AG08396 (cell line): ENCODE measurements at places on chromosomes 4 and X.

DNA sequence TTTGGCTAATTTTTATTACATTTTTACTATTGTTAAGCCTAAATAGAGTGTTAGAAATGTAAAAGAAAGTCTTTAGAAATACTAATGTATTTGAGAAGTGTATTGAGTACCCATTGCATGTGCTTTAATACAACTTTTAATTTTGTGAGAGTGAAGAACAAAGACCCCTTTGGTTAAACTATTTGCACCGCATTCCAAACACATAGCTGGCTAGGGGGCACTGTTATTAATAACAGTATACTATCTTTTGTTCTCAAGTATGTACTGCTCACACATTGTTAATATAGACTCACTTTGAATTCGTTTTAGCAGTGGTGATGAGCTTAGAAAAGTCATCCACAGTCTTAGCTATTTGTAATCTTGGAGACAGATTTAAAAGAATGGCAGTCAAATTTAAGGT, 106.1 kb downstream of the CLDN22 start:
- DNase-seq, result no peak

- no peak for DNase-seq
Measured at GRCh38 chrX:39169976-39170375, 368.7 kb downstream of the MID1IP1 start.

DNA sequence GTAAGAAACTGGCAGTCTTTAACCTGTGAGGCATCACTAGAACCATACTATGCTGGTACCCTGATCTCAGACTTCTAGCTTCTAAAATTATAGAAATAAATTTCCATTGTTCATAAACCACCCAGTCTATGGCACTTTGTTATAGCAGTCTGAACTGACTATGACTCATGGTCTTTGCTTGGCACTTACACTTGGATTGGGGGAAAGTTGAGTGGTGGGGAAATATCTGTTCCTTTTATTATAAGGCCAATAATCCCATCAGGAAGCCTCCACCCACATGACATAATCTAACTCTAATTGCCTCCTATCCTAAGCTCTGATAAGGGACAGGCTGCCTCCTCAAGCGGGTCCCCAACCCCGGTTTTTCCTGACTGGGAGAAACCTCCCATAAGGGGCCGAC, 61.4 kb upstream of the PACRGL start:
- DNase-seq, result no peak

GRCh38 chr4:129344058-129344457, 248.1 kb downstream of the C4orf33 start:
- DNase-seq, result peak; percentile 18

- DNase-seq, result no peak
Measured at GRCh38 chr4:53895137-53895536, 169.3 kb downstream of the CHIC2 start.

DNA sequence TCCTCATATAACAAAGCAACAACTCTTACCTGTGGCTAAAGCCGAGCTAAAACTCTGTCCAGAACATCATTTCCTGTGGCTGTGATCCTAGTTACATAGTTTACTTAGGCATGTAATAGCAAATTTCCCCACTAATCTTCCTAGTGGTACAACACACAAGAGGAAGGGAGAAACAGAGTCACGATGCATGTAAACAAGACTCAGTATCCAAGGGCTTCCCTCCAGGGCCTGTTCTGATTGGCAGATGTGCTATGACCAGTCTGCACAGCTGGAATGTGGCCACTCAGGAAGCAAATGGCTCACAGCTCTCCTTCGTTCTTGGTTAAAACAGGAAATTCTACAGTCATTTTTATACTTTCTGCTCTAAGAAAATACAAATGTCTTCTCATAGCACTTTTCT, 49.2 kb upstream of the PRSS48 start:
- peak; percentile 83 for DNase-seq

- DNase-seq, result peak; percentile 10
Measured at GRCh38 chrX:38151441-38151840, 69.2 kb downstream of the SRPX start.

DNA sequence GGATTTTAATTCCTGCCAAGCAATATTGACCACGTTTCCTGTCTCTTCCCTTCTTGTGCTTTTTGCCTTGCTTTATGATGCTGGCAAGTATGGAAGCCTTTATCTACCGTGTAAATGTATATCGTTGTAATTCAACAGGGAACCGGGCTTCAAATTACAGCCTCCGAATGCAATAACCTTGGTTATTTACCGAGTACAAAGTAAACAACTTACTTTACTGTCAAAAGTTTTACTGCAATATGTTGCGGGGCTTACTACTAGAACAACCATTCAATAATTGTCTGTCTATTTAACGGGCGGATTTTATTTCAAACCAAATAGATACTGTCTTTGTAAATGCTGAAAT, 73.1 kb downstream of the PALLD start:
- DNase-seq, result no peak

DNA sequence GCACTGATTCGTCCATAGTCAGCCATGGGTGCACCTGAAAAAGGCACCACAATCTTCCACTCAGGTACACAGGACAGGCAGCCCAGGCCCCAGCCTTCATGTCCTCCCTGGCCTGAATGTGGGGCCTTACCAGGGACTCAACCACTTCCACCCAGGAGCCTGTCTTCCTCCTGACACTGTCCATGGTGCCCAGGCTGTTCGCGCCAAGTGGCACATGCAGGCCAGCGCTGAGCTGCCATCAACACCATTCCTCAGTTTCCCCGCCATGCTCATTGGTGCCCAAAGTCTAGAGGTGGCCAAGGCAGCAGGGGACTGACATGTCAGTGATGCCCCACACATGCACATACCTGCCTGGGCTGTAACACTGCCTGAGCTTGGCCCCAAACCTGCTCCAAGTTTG, 322.2 kb upstream of the POU3F4 start:
- no peak for DNase-seq

- no peak for DNase-seq
Measured at GRCh38 chrX:19855700-19856381, 31.6 kb downstream of the SH3KBP1 start.

DNA sequence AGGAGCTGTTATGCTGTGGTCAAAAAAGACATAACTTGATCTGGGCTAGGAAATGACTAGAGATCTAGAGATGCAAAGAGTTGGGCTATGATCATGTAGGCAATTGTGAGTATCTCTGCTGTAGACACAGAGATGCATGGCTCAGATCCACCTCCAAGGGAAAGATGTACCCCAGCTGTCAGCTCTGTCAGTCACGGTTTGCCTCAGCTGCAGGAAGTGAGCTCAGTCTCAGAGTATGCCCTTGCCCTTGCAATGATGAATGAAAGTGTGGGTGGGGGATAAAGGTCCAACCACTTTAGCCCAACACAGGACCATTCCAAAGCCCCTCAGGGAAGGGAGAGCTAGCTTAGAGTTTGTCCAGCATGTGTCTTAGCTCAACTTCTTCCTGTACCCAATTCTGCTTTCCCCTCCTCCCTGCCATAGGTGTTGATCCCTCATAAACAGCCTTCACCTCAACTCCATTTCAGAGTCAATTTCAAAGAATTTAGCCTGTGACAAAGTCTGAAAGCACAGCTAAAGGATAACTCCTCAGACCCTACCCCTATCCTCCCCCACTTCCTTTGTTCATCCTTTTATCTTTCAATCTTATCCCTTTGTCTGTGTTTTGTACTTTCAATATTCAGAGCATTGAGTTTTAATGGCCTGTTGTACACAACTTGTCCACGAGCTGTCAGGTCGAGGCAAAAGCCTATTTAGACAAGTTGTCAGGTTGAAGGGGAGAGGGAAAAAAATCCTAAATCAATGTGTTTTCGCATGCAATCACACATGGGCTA, 90.6 kb downstream of the MID1IP1 start:
- no peak for DNase-seq

GRCh38 chrX:121569609-121570008, 522.2 kb downstream of the GLUD2 start:
- DNase-seq, result no peak

GRCh38 chr4:7970361-7970946, 30.8 kb upstream of the AFAP1 start:
- DNase-seq, result no peak

- DNase-seq, result no peak
Measured at GRCh38 chr4:139443661-139444060, 10.3 kb upstream of the RAB33B start.

GRCh38 chr4:178955614-178956013, 1513.4 kb upstream of the AGA start:
- no peak for DNase-seq

- no peak for DNase-seq
Measured at GRCh38 chrX:115581759-115582615, 21.0 kb downstream of the PLS3 start.

DNA sequence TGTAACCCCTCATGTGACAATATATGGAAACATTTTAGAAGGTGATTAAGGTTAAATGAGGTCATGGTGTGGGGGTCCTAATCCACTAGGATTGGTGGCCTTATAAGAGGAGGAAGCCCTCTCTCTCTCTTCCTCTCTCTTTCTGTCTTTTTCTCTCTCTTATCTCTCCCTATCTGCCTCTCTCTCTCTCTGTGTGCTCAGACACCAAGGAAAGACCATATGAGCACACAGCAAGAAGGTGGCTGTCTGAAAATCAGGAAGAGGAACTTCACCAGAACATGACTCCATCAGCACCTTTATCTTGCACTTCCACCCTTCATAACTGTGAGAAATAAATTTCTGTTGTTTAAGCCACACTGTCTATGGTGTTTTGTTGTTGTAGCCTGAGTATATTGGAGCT, 1472.2 kb downstream of the PCDH7 start:
- no peak for DNase-seq

DNA sequence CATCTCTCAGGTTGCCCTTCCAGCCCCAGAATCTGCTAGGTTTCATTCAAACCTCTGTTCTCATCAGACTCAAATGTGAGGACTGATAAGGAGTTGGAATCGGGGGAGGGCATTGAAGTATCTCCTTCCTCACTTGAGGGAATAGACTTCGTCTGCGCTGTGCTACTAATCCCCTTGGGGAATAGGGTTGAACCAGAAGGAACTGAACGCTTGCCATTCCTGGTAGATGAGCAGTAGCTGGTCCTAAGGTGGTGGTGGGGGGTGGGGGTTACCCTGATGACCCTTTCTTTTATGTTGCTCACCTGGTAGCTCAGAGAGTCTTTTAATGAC, 692 bp upstream of the SLC9A7 start:
- DNase-seq, result no peak

- peak; percentile 23 for DNase-seq
Measured at GRCh38 chr4:101818362-101818761, 27.8 kb downstream of the BANK1 start.

GRCh38 chrX:97334850-97335249, 451.1 kb downstream of the RPA4 start:
- no peak for DNase-seq

DNA sequence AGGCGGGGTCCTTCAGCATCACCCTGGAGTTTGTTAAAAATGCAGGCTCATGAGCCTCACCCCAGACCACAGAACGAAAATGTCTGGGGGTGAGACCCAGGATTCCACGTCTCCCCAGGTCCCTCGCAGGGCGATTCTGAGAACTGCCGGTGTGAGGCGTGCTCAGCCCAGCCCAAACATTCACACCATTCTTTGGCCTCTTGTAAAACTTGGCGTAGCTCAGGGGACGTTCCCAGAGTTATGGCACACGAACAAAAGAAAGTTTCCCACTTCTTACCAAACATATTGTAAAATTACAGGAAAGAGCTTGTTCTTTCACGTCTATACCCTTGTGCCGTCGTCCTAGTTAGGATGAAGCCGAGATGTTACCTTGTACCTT, 12.9 kb downstream of the CD99 start:
- DNase-seq, result no peak

GRCh38 chr4:16896881-16897750, 1.3 kb downstream of the LDB2 start:
- peak; percentile 45 for DNase-seq

DNA sequence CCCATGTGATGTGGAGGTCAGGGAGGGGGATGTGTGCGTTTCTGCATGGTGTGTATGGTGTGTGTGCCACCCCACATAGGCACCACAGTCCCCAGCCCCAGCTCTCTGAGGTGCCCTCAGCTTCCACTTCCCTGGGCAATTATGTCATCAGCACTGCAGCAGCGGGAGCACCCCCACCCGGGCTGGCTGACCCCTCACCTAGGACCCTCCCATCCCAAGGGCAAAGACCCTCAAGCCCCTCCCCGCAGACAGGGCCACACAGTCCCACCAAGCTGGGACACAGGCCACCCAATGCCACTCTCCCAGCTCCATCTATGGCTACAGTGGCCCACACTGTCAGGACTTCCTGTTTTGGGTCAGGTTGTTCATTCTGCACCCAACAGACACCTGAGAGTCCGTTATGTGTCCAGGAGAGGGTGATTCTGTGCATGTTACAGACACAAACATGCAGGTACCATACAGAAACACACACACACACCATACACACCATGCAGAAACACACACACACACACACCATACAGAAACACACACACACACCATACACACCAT, 75.2 kb downstream of the JAKMIP1 start:
- no peak for DNase-seq

- no peak for DNase-seq
Measured at GRCh38 chr4:11735651-11736050, 307.0 kb upstream of the HS3ST1 start.

DNA sequence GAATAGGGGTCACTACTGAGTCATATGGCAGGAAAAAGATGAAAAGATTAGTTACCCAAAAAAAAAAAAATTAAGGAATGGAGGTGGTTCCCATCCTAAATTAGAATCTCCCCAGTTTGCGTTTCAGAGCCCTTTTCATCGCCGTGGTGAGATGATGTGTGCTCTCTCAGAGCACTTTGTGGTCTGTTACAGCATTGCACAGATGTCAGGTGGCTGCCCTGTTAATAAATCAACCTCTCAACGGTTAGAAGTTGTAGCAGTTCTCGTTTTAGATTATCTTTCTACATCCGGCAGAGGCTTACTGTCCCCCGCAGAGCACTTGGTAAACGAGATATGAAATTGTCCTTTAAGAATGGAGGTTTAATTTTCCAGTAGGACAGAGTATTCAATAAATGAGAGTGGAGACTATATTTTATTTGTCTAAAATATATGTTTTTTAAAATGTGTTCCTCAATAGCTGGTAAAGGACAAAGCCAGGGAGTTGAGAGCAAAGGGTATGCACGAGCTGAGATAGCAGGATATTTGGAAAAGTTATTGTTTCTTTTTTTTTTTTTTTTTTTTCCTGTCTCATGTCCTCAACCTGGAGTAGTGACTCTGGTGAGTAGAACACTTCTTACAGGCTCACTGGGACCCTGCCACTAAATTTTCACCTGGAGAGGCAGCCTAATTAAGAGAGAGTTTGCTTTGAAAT, 26.9 kb downstream of the AFF1 start:
- DNase-seq, result no peak
